ENCODE measurements at places on chromosomes 2 and 18.

DNA sequence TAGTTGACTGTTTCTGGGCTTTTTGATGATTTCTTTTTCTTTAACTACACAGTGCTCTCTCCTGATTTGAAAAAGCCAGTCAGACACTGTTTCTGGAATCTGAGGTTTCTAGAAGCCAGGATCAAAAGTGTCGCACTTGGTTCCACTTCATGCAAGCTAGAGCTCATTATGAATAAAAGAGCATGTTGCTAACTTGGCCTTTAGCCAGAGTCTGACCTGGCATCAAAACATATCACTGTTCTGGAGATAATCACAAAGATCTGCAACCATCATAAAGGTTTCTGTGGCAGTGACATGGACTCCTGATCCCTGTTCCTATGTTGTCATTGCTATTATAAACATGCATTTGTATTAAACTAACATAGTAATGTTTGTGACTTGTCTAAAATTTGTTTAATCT is 76.1 kb upstream of the MAPRE2 start:
- DNase-seq = no peak

DNA sequence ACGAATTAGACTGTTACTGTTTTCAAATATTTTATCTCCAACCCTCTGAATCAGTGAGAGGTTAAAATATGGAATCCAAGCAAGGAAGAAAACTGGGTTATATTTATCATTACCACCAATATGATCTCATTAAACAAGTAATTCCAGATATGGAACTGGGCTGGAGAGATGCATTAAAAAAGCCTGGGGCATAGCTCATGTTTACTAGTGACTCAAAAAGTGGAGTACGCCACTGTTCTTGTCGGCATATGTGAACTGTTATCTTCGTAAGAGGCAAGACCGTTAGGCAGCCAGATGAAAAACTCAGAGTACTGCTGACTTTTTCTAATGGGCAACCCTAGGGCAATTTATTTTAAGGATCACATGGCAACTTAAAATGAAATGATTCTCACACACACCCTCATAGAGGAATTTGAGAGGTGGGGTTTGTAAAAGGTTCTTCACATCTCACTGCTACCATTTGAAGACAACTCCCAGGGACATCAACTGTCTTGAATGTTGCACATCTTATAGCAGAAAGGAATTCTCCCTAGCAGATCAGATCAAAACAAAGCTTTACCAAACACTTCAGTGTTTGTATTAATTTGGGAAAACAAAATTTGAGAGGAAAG is 105.2 kb upstream of the TFCP2L1 start:
- no peak for DNase-seq

DNA sequence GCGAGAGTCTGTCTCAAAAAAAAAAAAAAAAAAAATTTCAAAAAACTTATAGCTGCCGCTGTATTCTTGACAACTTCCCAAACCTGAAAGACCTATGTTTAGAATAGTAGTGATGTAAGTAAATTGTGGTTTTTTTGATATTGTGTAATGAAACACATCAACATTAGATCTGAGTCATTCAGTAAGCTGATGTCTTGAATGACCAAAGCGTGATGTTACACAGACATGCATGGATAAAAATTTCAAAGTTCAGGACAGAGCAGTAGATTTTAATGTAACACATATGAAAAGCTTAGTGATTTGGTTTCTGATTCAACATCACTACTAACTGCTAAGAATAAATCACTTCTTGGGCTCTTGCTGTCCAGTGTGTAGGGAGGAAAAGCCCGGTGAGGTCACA is 69.3 kb upstream of the MEX3C start:
- DNase-seq = no peak

- no peak for DNase-seq
Observed at GRCh38 chr2:48341551-48342133, 188.3 kb upstream of the STON1 start.

DNA sequence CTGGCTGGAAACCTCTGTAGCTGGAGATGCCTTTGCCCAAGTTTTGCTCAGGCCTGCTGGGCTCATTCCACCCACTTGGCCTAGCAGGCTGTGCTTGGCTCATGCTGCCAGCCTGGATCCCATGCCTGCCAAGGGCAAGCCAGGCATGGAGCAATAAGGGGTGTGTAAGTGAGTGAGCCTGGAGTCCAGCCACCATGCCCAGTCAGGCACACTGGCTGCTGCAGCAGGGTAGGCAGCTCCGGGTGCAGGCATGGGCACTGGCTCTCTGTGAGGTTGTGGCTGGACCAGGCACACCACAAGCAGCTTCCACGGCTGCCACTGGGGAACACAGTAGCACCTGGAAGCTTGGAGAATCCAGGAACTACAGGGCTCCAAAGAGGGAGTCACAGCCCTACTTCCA is 147.7 kb upstream of the HS6ST1 start:
- no peak for DNase-seq

DNA sequence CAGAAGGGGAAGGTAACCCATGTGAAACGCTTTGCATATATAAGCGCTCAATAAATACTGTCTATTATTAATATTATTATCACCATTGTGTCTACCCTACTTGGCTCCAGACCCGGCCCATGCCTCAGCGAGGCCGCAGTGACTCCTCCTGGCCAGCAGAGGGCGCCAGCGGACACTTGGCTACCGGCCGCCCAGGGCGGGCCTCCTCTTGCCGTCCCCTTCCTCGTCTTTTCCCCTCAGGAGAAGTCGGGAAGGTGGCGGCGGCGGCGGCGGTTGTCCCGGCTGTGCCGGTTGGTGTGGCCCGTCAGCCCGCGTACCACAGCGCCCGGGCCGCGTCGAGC is at the start of gene AGFG1:
AGFG1 (plus strand) TSS at position 233 of the 341 bp plus-strand sequence. CDS start 266 bp downstream, outside the sequence.
- peak; percentile 94 for DNase-seq

- no peak for DNase-seq
Observed at GRCh38 chr2:20172273-20173055, 52.5 kb downstream of the SDC1 start.

- DNase-seq = no peak
Observed at GRCh38 chr2:551621-552020, 125.6 kb downstream of the TMEM18 start.

GRCh38 chr2:98348066-98348561 is 1.9 kb downstream of the CNGA3 start:
- DNase-seq = no peak

DNA sequence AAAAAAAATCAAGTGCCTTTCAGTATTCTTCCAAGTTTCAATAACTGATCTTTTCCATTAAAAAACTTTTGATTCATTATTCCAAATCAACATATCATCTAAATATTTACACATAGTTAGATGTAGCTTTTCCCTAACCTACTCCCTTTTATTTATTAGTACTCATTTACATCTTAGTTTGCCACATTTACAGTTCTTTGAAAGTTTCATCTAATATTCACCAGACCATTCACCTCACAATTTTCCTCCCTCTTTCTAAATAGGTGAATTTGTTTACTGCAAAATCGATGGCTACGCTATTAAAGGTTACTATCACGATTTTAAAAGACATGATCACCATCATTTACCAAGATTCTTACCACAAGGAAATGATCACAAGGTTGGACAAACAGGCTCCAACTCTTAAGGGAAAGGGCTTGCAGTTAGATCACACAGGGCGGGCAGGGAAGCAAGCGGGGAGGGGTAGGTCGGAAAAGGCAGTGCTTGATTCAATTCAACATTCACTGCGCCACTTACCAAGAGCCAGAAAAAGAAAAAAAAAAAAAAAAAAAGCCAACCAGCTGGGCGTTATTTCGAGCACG is 654 bp upstream of the MARCHF7 start:
- no peak for DNase-seq

GRCh38 chr2:215365184-215365658 is 53.4 kb downstream of the ATIC start:
- no peak for DNase-seq

- DNase-seq = no peak
Observed at GRCh38 chr18:51767293-51767692, 569.8 kb upstream of the MEX3C start.

- no peak for DNase-seq
Observed at GRCh38 chr18:44740000-44740399, 59.3 kb downstream of the SETBP1 start.

GRCh38 chr2:160927324-160927723 is 232.9 kb upstream of the TANK start:
- DNase-seq = no peak

GRCh38 chr18:63422864-63423304 is 608 bp upstream of the VPS4B start:
- no peak for DNase-seq

DNA sequence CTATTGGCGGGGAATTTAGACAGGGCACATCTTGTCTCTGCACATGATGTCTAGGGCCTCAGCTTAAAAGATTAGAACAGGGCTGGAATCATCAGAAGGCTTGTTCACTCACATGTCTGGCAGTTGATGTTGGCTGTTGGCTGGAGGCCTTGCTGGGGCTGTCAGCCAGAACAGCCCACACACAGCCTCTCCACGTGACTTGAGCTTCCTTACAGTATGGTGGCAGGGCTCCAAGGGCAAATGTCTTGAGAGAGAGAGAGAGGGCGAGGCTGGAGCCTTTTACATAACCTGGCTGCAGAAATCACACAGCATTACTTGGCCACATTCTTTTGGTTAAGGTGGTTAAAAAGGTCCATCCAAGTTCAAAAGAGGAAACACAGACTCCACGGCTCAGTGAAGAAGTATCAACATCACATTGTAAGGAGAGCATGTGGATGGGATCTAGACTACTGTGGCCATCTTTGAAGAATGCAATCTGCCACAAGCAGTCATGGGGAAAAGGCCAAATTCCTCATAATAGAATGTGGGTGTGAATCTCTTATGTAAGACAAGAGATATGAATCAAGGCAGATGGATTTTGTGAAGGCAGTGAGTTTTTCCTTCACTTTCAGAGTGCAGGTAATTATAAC is 30.4 kb downstream of the SRSF7 start:
- no peak for DNase-seq

- DNase-seq = no peak
Observed at GRCh38 chr18:33583901-33584300, 5.9 kb downstream of the ASXL3 start.

DNA sequence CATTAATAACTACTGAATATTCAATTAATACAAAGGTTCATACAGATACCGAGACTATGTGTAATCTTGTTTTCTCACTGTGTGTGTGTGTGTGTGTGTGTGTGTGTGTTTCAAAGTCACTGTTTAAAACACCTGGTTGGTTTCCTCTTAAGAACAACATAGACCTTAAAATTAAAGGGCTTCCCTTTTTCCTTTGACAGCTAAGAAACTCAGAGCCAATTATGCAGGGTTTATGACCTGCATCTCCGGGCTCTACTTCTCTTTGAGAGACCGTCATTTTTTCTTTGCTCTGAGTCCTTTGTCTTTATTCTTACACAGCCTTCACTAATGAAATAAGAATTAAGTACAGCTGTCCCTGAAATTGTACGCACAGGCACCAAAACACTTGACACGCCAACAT is 145.6 kb downstream of the HDAC4 start:
- no peak for DNase-seq

DNA sequence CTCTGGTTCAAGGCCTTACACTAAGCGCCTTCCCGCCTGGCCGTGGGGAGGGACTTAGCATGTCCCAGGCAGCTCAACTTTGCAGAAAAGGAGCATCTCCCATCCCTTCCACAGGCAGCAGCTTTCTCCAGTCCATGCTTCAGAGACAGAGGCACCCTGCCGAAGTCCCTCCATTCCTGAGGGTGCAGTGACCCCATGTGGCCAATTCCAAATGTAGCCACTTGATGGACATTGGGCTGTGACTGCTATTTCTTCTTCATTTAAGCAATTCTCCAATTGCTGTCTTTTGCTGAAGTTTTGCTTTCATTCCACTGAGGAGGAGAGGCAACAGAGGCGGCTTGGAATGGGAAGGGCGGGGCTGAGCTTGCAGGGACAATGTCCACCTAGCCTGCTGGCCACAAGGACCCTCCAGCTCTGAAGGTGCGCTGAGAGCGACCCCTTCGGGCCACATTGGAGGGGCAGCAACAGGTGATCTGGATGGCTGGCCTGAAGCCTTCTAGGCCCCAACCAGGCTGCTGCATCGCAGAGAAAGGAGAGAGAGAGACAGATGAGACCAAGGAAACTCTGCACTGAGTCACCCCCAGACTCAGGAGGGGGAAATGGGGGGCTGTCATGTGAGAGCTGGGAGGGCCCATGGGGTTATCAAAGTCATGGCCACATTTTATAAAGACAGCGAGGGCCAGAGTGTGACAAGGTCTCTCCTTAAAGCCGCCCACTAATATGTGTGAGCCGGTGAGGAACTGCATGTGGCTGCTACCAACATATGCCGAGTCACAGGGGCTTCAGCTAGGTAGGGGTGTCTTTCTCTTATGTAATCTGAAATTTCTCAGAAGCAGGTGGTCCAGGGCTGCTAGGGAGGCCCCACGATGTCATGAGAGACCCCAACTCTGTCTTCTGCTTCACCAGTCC is 61.3 kb downstream of the LONRF2 start:
- peak; percentile 34 for DNase-seq

DNA sequence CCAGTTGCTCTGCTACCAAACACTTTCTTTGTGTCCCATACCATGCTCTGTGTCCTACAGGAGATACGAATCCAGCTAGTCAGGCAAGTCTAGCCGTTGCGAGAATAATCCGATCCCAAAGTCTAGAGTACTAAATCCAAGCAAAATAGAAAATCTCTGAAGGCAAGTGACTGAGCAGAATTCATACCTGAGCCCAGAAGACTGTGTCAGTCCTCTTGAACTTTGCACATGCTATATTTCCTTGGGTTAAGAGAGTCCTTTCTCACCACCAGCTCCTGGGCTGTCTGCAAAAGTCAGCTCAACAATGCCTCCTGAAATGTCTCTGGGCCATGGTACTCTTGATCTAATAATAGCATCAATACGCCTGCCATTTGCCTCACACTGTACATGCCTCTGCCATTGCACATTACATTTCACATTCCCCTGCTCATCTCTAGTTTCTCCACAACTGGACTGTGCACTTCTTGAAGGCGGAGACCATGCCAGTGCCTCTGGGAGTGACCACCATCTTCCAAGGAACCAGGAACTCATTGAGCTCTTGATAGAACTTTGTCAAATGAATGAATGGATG is 265.8 kb upstream of the ID2 start:
- no peak for DNase-seq

DNA sequence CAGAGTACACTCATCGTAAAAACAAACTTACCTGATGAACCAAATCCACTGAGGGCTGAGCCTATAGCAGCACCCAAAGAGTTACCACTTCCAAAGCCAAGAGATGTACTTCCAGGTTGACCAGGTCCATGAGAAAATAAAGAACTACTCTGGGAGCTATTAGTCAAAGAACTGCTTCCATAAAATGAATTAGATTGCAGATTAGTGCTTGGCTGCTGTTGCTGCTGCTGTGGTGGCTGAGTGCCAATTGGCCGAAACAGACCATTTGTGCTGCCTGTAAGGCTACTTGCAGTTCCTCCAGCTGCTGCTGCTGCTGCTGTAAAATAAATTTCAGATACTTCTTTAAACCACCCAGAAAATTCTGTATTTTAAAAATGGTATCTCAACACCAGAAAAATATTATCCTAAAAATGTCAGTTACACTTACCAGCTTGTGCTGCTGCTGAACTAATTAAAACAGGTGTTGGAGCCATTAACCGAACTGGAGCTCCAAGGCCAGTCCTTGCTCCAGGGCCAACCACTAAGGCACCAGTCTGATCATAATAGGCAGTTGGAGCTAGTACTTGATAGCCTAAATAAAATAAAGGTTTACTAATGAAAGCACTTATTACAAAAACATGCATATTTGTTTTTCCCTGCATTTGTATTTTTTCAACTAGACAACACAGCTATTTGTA is 58.1 kb upstream of the SDC1 start:
- DNase-seq = no peak

All from activated T-cell treated with anti-CD3 and anti-CD28 coated beads, Interleukin-2, amount 50 U/mL, for 48 hours (primary cell).